B cell (primary cell): ENCODE measurements at places on chromosomes 4 and X.

- no peak for DNase-seq
Observed at GRCh38 chrX:41031256-41031967, 53.8 kb upstream of the USP9X start.

GRCh38 chr4:159045321-159045720, 57.6 kb upstream of the RAPGEF2 start:
- no peak for DNase-seq

- no peak for DNase-seq
Observed at GRCh38 chrX:150156615-150157014, 206.5 kb upstream of the MAMLD1 start.

- no peak for DNase-seq
Observed at GRCh38 chr4:177574446-177574845, 132.2 kb upstream of the AGA start.

- DNase-seq, result no peak
Observed at GRCh38 chr4:8204576-8205227, 5.6 kb downstream of the SH3TC1 start.

- DNase-seq, result no peak
Observed at GRCh38 chr4:162837679-162838078, 329.0 kb downstream of the NAF1 start.

DNA sequence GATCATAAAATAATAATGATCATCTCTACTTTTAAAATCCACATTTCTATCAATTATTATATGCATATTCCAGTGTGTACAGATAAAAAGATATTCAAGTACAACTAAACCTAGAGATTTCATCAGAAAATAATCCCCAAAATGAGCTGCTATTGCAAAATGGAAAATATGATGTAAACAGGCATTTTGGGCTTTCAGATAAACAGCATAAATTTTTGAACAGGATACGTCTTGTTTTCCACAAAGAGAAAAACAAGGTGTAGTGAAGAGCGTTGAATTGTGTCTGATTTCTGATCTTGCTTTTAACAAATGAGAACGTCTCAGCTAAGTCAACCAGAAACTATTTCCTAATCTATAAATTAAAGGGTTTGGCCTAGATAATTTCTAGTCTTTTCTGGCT, 349.6 kb upstream of the FTHL17 start:
- no peak for DNase-seq

- DNase-seq, result no peak
Observed at GRCh38 chrX:54479136-54480111, 16.6 kb downstream of the FGD1 start.

GRCh38 chr4:68346461-68346860, 3.4 kb downstream of the YTHDC1 start:
- DNase-seq, result no peak
